IPS DF 19.7 (cell line): ENCODE measurements at places on chromosomes 5 and 9.
A peak's percentile ranks its signal among the peaks of the same experiment; 100 is the strongest.

GRCh38 chr5:137838976-137839375 is 28.7 kb upstream of the MYOT start:
- DNase-seq = no peak

DNA sequence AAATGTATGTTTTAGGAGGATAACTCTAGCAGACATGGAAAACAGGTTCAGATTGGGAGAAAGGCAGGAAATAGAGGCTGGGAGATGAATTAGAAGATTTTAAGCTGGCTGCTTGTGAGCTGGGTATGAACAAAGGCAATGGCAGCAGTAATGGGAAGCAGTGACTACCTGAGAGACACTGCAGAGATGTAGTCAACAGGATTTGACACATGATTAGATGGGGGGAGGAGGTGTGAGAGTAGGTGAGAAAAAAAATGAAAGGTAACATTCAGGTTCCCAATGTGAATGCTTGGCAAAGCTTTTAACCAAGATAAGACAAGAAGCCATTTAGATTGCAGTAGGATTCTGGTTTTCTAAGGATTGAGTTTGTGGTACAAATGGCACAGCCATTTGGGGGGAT is 22.8 kb upstream of the IFNE start:
- DNase-seq = no peak

- DNase-seq = no peak
These were observed 127.6 kb downstream of the ST8SIA4 start for GRCh38 chr5:100775533-100775855.

DNA sequence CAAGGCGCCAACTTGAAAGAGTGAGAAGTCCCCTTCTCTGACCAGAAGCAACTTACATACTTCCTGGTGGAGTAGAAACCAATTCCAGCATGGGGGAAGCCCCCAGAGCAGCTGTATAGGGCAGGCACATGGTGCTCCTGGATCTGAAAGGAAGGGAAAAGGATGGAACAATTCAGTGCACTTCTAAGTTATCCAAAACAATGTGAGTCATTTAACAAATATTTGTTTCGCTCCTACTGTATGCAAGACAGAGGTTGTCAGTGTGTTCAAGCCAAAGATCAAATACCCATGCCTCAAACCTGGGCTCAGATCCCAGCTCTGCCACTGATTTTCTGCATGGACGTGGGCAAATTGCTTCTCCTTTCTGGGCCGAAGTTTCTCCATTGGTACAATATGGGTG is 67.1 kb downstream of the LHX2 start:
- DNase-seq = no peak

DNA sequence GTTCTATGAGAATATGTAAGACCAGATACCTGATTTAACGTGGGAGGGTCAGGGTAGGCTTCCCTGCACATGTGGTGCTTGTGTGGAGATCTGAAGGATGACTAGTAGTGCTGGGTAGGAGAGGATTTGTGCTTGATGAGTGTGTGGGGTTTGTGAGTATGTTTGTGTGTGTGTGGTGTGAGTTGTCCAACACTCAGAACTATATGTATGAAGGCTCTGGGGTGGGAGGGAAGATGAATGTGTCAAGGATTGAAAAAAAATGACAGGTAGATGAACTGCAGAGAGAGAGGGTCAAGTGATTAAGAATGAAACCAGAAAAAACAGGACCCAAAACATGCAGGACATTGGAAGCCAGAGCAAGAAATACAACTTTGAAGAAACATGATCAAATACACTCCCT is 154.6 kb upstream of the NR3C1 start:
- DNase-seq = no peak

DNA sequence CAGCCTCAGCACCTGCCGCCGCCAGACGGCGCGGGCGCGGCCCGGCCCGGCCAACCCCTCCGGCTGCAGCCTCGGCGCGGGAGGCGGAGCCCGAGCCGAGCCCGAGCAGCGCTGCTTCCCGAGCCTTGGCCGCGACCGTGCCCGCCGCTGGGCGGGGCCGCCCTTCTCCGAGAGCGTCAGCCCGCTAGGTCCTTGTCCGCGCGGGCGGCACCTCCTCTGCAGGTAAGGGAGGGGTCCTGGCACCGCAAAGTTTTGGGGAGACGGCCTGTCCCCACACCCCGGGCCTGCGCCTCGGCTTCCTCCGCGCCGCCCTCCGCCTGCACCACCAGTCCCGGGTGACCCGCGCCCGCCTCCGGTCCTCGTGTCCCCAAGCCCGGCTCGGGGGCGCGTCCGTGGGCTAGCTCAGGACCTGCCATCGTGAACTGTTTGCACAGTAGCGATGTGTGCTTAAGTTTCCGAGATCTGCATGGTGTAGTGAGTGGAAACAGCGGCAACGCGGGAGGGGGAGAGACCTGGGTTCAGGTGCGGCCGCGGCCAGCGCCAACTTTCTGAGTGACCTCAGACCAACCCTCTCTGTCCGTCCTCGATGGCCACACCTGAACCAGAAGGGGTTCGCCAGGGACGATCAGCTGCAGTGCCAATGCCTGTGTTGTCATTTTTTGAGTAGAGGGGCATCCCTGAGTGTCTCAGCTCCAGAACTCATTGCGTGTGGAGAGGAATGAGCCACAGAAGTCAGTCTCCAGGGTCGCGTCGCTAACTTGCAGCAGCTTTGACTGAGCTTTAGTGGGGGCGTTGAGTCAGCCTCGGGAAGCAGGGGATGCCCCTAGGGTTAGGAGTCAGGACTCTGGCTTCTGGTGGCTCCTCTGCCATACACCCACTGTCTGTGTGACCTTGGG is at the start of gene FRMPD1:
Gene FRMPD1, plus strand, starts transcription at position 82 of the 896 bp plus-strand sequence. CDS start 41,688 bp downstream, outside the sequence.
- DNase-seq = no peak

DNA sequence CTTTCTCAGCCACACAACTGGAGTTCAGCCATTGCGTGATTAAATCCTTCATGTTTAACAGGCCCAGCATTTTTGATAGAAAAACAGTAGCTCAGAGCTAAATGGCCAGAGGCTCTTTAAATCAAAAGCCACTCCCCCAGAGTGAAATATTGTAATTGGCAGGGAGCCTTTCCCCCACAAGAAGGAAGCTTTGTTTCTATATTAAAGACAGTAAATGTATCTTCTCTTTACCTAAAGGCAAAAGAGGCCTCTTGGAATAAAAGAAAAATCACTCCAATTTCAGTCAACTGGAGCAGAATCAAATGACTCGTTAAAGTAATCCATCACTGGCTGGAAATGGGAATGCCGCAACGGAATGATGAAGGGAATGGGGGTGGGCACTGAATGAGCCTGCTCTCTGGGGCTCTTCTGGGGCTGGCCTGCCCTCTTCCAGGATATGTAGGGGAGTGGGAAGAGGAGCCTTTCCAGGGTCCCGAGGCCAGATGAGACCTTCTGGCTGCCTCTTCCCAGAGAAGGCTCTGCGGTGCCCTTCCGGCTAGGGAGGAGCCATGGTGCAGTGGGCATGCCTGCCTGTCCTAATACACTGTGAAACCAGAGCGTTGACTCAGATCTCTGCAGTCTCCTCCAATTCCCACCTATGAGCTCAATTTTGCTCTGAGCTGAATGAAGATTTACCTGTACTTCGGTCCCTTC is 45.2 kb downstream of the ANKDD1B start:
- no peak for DNase-seq

- no peak for DNase-seq
These were observed 40.1 kb downstream of the PRRT1B start for GRCh38 chr9:131585375-131585774.

GRCh38 chr5:82879089-82879488 is 198.1 kb downstream of the TMEM167A start:
- DNase-seq = no peak

DNA sequence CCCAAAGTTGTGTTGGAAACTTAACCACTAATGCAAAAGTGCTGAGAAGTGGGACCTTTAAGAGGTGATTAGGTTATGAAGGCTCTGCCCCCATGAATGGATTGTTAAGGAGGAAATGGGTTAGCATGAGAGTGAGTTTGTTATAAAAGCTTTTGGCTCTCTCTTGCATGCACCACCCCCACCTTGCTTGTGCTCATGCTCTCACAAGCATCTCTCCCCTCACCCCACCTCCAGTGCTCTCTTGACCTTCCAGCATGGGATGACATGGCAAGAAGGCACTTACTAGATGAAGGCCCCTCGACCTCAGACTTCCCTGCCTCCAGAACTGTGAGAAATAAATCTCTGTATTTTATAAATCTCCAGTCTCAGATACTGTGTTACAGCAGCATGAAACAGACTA is 52.8 kb downstream of the RICTOR start:
- DNase-seq = peak; percentile 75

DNA sequence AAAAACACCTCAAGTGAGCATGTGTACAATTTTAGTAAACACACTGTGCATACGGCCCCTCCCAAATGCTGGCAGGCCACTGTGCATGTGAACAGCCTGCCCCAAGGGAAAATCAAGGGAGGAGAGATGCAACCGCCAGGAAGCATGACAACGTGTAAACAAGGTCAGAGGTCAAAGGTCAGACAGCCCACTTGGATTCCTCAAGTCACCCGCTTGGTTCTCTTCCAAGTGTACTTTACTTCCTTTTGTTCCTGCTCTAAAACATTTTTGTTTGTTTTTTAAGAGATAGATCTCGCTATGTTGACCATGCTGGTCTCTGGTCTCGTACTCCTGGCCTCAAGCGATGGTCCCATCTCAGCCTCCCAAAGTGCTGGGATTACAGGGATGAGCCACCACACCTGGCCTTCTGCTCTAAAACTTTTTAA is 126.7 kb upstream of the SHB start:
- no peak for DNase-seq

- no peak for DNase-seq
These were observed 56.7 kb upstream of the HTR1A start for GRCh38 chr5:64018966-64019365.

DNA sequence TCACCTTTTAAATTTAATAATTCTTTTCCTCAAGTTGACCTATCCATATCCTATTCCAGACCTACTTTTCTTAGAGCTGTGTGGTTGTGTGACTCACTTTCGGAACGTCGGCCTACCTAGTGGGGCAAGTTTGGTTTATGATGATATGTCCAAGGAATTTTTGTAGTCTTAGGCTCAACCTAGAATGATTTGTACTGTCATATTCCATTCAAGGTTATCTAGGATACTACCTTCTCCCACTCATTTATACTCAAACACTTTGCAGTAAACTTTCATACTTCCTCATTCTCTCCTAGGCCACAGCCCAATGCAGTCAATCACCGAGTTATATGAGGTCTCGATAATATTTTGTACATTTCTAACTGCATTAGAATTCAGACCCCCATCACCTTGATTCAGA is 61.9 kb downstream of the PIK3R1 start:
- DNase-seq = no peak

- no peak for DNase-seq
These were observed 107.0 kb downstream of the PRDM9 start for GRCh38 chr5:23614422-23614821.

DNA sequence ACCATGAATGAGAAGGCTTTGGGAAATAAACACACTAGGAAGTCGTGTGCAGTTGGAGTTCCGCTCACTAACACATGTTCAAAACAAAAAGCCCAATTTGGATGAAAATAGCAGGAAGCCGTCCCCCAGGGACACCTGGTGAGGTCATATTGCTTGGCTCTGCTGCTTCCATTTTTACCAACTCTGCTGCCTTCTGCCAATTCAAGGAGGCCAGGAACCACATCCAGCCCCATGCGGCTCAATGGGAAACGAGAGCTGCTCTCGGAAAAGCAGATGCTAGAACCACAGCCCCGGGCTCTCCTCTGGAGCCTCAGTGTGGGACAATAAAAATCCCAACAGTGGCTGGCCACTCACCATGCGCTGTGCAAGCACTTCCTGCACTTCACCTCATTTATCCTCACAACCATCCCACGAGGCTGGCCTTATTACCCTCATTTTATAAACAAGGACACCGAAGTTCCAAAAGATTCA is 13.4 kb downstream of the ADAM19 start:
- no peak for DNase-seq

GRCh38 chr9:112051812-112052211 is 123.3 kb downstream of the SUSD1 start:
- DNase-seq = no peak

DNA sequence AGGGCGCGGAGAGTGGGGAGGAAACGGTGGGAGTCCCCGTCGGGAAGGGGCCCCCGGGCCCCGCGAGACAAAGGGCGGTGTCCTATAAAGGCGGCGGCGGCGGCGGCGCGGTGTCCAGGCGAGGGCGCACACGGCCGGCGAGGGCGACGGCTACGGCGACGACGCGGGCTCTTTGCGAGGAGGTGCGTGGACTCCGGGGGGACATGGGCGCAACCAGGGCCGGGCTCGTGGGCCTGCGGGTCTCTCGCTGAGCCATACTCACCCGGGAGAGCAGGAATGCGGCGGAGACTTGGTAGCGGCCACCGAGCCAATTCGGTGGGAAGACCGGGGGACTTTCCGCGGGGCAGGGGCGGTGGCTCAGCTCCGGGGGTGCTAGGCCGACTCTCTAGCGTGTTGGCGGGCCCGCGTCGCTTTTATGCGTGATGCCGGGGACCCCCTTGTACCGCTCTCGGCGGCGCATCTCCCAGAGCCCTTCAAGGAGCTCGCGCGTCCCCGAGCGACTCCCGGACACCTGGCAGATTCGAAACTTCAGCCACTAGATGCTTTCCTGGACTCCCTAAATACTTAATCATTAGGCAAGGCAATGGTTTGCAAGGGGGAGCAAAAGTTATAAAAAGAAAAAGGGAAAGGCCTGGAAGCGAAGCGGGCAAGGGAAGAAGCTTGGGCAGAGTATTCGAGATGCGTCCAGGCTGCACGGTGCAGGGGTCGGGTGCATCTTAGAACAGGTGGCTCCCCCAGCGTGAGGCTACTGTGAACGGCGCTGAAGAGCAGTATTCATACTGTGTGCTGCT is 5.9 kb upstream of the TAL2 start:
- no peak for DNase-seq

DNA sequence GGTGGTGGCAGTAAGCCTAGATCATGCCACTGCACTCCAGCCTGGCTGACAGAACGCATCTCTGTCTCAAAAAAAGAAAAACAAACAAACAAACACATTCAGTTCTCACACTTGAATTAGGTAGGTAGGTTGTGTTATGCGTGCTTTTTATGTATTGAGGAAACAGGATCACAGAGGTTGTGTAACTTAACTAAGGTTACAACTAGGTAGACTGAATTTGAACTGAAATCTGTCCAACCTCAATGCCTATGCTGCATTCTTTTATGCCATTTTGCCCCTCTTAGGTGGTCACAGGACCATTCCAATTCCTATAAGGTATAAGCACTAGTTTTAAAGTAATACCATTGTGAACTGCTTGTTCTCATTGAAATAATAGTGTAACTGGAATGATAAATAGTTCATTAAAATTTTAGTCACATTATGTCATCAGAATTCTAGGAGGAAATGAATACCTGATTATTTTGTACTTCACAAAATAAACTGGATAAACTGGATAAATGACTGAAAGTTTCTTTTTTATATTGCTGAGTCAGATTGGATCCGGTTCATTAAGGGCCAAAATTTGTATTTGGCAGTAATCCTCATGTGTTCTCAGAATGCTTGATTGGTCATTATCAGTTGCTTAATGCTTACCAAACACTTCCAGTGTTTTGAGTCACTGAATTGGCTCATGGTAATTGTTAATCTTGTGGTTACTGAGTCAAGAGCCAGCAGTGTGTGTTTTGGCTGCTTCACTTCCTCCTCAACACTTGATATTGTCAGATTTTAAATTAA is 7.1 kb downstream of the UBAP1 start:
- no peak for DNase-seq
